ENCODE measurements at places on chromosomes 1 and 21.
A peak's percentile ranks its signal among the peaks of the same experiment; 100 is the strongest.

DNA sequence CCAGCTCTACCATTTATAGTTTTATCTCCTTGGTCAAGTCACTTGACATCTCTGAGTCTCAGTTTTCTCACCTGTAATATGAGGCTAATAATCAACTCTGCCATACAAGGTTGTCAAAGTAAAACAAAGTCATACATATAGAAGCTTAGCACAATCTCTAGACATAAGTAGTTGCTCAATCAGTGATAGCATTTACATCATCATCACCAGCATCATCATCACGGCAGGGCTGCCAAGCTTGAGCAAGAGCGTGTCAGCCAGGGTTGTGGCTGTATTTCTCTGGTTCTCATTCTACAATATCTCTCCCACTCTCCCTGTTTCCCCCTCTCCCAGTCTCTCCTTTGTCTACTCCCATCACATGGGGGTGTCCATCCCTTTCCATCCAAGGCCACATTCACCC lies 41.7 kb upstream of the COA6 start:
- no peak for DNase-seq

DNA sequence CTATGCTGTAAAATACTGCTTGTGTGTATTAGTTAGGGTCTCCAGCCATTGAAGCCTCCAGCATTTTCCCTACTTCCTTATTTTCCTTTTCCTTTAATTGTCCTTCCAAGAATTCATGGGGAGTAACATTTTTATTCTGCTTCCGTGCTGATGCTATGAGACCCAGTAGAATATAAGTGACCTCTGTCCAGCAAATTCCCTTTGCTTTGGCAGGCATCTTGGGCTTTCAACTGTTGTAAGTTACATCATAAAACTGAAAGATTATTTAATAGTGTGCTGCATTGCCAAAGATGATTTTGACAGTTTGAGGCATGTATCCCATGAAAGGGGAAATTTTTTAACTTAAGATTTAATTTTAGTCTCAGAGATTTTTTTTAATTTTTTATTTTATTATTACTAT lies 48.1 kb upstream of the B3GALT2 start:
- no peak for DNase-seq

DNA sequence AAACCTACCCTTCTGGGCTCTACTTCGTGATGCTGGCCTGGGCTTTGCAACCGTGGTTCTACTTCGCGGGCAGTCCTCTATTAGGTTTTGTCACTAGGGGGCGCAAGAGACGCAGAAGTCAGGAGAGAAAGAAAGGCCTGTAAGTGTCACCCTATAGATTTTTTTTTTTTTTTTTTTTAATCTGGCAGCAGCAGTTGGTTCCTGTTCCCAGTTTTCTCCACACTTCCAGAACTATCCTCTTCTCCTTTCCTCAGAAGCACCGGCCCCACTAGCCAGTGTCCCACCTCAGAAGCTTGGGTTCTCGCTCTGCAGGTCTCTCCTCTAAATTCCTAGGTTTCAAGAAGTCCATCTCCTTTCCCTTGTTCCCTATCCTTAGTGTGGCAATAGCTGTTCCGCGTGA lies 9.1 kb upstream of the LCE2D start:
- peak; percentile 91 for DNase-seq

DNA sequence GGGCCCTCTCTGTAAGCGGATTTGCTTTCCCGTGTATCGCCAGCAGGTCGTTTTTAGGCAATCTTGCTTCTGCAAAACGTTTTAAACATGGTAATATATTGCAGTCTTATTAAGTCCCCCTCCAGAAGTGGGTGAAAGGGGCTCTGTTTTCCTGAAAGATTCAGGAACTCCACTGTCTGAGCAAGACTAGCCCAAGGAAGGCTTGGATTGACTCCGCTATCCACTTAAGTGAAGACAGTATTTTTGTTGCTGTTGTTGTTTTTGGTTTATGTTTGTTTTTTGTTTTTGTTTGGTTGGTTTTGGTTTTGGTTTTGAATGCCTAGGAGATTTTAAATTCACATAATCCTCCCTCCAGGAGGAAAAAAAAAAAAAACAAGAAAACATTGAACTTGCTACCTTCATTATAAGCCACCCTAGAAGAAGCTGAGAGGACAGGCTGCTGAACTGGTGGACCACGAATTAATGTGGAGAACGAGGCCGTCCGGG lies 29.1 kb upstream of the NFIA start:
- DNase-seq: peak; percentile 56

- no peak for DNase-seq
Observed at GRCh38 chr1:205676597-205676996, 3.7 kb downstream of the SLC45A3 start.

DNA sequence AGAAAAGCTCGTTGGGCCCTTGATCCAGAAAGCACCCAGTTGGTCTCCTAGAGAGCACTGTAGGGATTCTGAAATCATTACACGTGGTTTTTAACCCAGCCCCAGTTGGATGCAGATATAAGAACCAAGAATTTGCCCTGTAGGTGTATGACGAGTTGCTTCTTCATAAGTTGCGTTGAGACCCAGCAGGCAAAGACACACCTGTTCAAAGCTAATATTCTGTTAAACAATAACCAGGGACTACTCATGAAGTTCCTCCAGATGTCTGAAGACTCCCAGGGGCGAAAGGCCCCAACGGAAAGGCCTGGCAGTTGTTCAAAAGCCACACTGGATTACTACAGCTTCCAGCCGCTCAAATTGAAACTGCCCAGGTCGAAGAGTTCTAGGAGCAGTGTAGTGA lies 88.6 kb upstream of the HNRNPU start:
- DNase-seq: no peak

DNA sequence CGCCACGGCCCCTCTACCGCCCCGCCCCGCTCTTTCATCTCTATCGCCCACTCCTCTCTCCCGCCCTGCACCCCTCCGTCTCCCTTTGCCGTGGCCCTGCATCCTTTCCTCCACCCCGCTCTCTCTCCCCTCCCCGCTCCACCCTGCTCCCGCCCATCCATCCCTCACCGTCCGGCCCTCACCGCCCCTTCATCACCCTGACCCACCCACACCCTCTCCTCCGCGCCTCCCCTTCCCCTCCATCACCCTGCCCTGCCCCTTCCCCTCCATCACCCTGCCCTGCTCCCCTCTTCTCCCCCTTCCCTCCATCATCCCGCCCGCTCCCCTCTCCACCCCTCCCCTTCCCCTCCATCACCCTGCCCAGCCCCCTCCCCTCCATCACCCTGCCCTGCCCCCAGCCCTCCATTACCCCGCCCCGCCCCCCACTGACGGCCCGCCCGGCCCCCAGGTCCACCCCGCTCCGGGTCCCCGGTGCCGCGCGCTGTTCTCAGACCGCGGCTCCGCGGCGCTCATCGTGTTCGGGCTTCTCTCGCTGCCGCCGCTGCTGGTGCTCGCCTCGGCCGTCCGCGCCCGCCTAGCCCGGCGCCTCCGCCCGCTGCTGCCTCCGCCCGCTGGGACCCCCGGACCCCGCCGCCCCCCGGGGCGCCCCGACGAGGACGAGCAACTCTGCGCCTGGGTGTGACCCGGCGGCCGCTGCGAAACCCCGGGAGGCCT lies 6.2 kb upstream of the ANKRD65 start:
- DNase-seq: peak; percentile 84

DNA sequence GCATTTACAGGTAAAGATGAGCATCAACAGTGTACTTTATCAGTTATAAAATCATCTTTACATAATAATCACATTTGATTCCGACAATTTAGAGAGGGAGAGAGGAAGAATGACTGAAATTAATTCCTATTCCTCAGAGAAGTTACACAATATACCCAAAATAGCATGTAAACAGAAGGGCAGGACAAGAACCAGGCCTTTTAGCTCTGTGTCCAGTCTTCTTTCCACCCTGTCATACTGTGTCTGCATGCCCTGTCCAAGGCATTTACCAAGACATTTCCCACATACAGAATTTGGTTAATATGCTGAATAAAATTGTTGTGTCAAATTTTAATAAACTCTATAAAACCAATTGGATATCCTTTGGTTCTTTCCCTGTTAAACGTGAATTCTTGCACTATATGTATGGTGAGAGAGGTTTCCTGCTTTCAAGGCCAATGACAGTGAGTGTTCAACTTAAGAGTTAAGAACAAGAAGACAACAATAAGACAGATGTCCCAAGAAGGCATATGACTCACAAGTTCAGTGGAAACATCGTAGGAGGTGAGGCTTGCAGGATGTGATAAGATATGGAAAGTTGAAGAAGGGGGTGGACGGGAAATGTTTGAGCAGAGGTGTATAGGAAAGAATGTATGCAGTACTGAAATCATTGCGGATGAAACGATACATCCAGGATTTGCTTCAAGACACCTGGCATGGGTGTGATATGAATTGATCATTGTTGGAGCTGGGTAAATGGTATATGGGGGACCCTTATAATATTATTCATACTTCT lies 20.8 kb downstream of the LRRC8B start:
- DNase-seq: no peak

DNA sequence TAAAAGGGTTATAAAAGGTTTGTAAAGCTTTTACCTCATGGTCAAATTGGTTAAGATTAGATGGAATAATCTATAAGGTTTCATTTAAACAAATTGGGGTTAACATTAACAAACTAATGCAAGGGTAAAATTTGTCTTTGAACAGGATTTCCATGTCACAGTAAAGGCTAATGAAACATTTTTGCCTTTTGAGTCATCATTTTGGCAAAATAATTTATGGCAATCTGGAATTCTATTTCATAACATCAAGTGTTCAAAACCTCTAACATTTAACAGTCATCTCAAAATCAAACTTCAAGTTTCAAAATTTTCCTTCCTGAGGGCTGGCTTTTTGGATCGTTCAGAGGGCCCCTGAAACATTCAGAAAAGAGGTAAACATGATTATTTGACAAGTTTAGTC lies 6.6 kb upstream of the CD46 start:
- DNase-seq: no peak

- DNase-seq: no peak
Observed at GRCh38 chr1:63547621-63548294, 24.4 kb downstream of the EFCAB7 start.

DNA sequence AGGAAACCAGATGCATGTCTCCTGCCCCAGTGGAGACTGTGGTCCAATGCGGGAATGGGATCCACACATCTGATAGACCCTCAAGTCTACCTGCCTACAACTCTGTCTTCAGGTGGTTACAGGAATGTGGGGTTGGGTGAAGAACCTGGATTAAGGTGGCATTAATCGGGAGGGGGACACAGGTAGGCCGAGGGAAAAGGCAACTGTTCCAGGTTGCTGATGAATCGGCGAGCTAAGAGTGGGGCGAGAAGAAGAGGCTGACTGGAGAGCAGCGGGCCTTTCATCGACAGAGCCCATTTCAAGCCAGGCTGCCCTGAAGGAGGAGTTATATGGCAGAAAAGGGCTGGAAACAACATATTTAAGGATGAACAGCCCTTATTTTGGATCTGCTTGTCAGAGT lies 836 bp downstream of the CD2 start:
- DNase-seq: no peak

DNA sequence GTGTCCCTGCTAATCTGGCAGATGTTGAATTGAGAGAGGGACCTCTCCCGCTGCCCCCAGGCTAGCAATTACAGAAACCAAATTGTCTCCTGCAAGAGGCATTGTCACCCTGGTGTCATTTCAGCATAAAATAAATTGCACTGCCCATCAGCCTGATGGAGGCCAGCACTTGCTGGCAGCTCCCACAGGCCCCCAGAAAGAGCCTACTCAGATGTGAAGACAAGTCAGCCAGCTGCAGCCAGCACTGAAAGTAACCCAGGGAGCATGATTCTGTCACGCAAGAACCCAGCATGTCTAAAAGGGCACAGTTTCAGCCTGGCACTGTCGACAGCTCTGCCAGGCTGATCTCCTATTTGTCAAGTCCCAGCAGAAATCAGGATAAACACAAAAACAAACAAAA lies 110.3 kb upstream of the CTTNBP2NL start:
- DNase-seq: peak; percentile 29

DNA sequence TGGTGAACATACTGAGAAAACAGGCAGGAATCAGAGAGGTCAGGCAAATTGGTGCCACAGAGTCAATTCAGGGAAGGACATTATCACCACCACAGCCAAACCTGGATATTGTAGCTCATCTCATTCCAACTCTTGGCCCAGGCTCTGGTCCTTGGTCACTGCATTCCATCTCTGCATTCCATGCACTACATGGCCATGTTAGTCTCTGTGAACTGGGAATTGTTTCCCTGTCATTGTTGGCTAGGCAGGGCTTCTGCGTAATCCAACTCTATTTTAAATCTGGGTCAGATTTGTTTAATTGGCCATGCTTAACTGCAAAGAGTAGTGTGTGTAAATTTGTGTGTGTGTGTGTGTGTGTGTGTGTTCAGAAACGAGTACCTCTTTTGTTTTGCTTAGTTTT lies 837.6 kb upstream of the ADAMTS5 start:
- peak; percentile 25 for DNase-seq

- no peak for DNase-seq
Observed at GRCh38 chr1:163094589-163094988, 25.4 kb downstream of the RGS4 start.

DNA sequence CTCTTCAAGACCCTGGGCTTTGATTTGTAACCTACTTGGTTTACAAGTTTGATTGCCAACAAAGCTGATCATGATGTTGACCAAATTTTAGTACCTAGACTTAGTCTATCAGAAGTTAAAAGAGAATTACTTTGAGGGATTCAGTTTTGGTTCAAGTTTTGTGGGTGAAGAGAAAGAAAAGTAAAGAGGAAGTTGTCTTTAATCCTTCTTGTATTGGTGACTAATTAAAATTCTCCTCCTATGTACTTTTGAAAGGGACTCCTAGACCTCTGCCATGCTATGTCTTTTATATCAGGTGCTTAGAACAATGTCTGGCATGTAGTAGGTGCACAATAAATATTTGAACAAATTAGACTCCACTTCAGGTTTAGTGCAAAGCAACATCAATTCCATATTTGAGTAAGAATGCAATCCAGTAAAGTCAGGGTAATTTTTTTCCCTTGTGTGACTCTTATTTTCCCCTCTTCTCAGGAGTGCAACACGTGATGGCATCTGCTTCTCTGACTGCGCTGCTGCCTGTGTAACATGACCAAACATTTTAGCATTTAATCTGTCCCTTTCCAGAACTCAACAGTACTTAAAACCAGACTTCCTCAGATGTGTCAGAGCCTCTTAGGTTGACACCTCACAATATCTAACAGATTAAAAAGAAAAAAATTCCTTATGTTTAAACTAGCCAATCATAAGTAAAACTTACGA lies 41.1 kb upstream of the KCNQ4 start:
- no peak for DNase-seq

DNA sequence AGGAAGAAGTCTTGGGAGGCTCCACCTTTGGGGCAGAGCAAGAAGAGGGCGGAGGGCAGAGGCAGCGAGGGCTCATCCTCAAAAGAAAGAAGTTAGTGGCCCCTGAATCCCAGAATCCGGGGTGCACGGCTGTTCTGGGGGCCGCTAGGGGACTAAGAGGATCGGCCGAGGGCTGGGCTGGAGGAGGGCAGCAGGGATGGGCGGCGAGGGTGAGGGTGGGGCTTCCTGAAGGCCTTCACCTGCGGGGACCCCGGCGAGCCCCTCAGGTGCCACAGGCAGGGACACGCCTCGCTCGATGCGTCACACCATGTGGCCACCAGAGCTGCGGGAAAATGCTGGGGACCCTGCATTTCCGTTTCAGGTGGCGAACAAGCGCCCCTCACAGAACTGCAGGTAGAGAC lies 23.9 kb downstream of the COL6A1 start:
- no peak for DNase-seq

GRCh38 chr1:89923517-89923916 lies 71.4 kb upstream of the ZNF326 start:
- no peak for DNase-seq

- peak; percentile 48 for DNase-seq
Observed at GRCh38 chr1:243264717-243265116, 8.9 kb downstream of the SDCCAG8 start.

Data from eye (tissue), 1 donor.